GM13976 (cell line): ENCODE measurements at places on chromosomes 3 and 15.

GRCh38 chr3:17733215-17733614 is 9.2 kb downstream of the TBC1D5 start:
- no peak for DNase-seq

- DNase-seq, result no peak
These were observed 474 bp downstream of the MINAR1 start for GRCh38 chr15:79432345-79433275.

- no peak for DNase-seq
These were observed 156.2 kb downstream of the NLGN1 start for GRCh38 chr3:173553635-173554280.

DNA sequence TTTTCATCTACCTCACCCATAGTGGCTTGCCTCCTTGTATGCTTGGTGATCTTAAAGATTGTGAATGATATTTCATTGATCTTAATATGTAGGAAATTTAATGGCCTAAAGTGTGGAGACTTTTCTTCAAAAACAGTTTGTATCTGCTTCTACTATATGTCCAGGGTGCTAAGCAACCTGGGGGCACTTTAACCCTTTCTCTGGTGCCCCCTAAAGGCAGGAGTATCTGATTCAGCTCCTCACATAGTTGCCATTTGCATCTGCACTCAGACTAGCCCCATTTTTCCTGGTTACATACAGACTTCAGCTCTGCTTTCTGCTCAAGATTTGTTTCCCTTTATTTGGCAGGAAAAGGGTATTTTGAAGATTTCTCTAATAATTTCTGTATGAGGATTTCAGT is 5.2 kb upstream of the PFN2 start:
- DNase-seq, result peak; percentile 29

DNA sequence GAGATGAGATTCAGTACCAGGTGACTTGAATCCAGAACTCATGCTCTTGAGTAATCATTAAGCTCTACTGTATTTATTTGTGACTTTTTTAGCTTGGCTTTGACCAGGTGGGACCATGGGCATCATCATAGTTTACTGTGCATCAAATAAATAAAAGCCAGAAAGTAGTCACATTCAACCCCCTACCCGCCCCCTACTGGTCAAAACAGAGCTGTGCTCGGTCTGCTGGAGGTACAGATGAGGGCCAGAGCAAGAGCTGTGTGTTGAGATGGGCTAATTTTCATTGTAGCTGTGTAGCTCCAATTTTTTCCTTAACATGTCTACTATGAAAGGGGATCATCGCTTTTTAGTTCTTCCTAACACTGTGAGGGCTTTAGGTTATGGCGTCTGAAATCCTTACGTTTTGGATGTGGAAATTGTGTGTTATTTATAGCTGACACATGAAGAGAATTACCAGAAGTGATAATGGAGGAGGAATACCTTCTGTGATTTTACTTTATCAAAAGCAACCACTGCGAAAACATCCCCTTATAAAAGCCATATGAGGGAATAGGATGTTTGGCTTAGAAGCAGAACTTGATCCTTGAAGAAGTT is 375.1 kb downstream of the PTPRG start:
- peak; percentile 35 for DNase-seq

GRCh38 chr3:180570238-180570637 is 31.7 kb upstream of the TTC14 start:
- no peak for DNase-seq
